ENCODE measurements at places on chromosomes 1 and 21. TPM values are rescaled to one million over a fixed set of nuclear protein-coding genes. Genes with fewer than 3 reads are reported as not detected.

Gene RGS16
- total RNA-seq: 33.8 TPM

Gene FAM72B
- 28.6 TPM for total RNA-seq

Gene KLHDC8A
- total RNA-seq: not detected

Gene S100A1
- not detected for total RNA-seq

Gene PTPN7
- total RNA-seq: 195 TPM
